Hematopoietic multipotent progenitor cell treated with erythropoietin and hydrocortisone succinate and interleukin-3 and kit ligand, for 17 days (in vitro differentiated cells): ENCODE measurements at places on chromosomes 1 and 21.

DNA sequence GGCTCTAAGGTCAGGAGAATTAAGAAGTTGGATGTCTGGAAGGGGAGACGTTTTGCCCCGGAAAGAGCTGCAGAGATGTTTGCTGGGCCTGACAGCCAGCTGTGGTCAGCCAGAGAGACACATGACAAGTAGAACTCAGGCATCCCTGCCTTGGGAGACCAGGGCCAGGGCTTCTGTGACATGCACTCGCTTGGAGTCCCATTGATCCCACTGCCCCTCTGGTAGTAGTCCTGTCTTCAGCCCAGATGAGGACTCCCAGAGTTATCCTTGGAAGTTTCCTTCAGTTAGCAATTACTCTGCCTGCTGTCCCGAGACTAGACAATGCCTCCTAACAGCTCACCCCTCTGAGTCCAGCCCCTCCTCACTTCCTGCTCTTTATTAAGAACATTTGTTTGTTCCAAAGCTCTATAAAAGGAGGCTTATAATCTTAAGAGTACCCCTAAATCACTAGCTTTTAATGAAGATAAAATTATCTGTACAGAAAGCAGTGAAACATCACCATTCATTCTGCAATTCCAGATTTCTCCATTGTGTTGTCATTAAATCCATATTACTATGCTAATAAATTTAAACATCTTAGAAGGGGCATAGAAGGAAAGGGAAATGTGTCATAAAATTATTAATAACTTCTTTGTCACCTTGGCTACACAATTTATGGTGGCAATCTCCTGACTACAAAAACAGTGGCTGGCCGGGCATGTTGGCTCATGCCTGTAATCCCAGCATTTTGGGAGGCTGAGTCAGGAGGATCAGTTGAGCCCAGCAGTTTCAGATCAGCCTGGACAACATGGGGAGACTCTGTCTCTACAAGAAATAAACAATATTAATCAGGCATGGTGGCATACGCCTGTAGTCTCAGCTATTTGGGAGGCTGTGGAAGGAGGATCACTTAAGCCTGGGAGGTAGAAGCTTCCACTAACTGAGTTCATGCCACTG, 94.2 kb downstream of the KCNK1 start:
- no peak for DNase-seq

GRCh38 chr21:42669041-42669440, 15.6 kb downstream of the PDE9A start:
- DNase-seq, result no peak

GRCh38 chr1:19563324-19564097, 78.2 kb upstream of the CAPZB start:
- DNase-seq, result no peak

GRCh38 chr1:178011465-178011828, 41.6 kb upstream of the SEC16B start:
- no peak for DNase-seq

GRCh38 chr1:107525145-107525544, 384.3 kb downstream of the NTNG1 start:
- no peak for DNase-seq

GRCh38 chr1:109792056-109792831, 28.5 kb upstream of the EPS8L3 start:
- peak; percentile 44 for DNase-seq

GRCh38 chr1:229664133-229664689, 38.2 kb downstream of the URB2 start:
- no peak for DNase-seq

DNA sequence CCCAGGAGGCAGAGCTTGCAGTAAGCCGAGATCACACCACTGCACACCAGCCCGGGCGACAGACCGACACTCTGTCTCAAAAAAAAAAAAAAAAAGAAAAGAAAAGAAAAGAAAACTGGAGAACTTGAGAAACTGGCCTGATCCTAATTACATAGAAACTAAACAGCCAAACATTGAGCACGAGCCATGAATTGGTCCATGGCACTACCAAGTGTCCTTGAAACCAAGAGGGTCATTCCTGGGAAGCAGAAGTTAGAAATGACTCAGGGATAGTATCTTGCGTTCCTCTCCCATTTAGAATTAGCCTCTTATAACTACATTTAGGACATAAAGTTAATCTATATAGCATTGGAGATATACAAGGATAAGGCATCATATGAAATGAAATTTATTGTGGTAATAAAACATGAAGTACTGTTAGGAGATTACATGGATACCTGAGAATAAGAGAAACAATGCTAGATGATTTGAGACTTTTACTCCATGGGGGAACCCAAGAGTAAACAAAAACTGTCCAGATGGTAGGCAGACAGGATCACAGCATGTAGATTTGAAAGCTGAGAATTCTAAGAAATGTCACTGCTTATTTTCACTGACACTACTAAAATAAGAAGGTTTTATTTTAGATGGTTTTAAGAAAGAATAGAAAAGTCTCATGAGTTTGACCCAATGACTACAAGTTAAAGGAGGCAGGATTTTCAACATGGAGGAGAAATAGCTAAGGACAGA, 39.5 kb upstream of the CPLANE2 start:
- DNase-seq, result no peak

DNA sequence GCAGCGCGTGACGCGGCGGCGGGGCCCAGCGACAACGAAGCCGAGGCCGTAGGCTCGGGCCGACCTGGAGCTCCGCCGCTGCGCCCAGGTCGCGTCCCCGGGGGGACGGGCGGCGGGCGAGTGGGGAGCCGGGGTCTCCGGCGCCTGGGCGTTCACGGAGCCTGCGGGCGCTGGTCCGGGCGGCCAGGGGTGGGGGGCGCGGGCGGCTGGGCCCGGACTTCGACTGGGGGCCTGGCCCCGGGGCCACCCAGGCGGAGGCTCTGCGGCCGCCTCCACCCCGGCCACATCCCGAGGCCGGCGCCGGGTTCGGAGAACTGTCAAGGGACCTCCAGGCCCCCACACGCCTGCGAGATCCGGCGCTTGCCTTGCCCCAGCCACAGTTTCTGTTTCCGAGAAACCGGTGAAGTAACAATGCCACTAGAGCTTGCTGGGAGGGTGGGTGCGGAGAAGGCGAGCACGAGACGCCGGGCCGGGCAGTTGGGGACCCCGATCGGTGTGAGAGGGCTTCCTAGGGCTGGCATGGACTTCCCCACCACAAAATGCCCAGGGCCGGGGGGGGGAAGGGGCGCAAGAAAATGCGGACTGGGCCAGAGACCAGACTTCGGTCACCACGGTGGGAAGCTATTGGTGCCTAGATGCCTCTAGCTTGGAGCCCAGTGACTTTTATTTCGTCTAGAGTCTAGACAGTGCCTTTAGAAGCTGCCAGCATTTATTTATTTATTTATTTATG, 501 bp downstream of the FBXO6 start:
- DNase-seq, result no peak

DNA sequence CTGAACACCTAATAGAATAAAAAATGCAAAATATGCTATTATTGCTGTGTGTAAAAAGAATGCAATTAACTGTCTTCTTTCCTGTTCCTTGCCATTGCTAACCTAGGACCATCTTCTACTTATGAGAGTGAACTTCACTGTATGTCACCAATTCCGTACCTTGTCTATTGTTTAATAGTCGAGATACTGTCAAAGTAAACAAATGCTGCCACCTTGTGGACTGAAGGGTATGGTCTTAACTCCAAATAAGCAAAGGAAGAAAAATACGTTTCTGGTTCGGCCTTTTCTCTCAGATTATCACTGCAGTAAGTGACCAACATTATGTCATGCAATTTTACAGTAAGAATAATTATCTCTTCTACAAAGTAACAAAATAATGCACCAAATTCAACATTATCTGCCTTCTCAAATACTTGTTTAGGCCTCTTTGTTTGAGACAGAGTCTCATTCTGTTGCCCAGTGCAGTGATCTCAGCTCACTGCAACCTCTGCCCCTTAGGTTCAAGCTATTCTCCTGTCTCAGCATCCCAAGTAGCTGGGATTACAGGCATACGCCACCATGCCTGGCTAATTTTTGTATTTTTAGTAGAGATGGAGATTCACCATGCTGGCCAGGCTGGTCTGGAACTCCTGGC, 133.4 kb downstream of the COP1 start:
- DNase-seq, result peak; percentile 53

DNA sequence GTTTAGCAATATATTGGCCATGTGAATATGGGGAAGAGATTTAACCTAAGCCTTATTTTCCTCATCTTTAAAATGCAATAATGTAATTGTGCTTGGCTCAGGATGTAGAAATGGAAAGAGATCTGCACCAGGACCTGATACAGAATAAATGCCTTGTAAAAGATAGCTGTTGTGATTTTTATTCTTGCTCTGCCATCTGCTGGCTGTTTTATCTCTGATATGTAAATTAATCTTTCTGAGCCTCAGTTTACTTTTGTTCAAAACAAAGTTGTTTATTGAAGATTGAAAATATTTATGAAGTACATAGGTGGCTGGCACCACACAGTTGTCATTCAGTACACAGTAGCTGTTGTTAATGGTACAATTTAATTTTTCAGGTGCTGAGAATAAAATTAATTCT, 21.9 kb downstream of the ZYG11B start:
- no peak for DNase-seq

GRCh38 chr1:41704196-41704595, 214.5 kb downstream of the HIVEP3 start:
- no peak for DNase-seq

- DNase-seq, result no peak
These were observed 8.9 kb upstream of the HAO2 start for GRCh38 chr1:119359730-119360129.

DNA sequence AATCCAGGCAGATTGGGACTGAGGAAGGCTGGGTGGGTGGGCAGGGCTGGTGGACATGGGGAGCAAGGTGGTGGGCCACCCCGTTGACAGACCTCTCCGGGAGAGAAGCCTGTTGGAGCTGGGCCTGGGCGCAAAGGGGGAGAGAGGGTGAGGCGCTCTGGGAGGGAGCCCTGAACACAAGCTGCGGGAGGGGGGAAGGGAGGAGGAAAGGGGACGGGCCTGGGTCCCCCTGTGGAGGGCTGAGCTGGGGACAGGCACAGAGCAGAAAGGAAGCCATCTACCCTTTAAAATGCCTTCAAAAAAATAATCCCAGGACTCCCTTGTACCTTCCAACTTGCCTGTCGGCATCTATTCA, 161.8 kb downstream of the PSMG1 start:
- DNase-seq, result no peak

- DNase-seq, result no peak
These were observed 149.8 kb upstream of the ETV3 start for GRCh38 chr1:157288006-157288405.
